ENCODE measurements at places on chromosomes 5 and 9.
A peak's percentile ranks its signal among the peaks of the same experiment; 100 is the strongest.

DNA sequence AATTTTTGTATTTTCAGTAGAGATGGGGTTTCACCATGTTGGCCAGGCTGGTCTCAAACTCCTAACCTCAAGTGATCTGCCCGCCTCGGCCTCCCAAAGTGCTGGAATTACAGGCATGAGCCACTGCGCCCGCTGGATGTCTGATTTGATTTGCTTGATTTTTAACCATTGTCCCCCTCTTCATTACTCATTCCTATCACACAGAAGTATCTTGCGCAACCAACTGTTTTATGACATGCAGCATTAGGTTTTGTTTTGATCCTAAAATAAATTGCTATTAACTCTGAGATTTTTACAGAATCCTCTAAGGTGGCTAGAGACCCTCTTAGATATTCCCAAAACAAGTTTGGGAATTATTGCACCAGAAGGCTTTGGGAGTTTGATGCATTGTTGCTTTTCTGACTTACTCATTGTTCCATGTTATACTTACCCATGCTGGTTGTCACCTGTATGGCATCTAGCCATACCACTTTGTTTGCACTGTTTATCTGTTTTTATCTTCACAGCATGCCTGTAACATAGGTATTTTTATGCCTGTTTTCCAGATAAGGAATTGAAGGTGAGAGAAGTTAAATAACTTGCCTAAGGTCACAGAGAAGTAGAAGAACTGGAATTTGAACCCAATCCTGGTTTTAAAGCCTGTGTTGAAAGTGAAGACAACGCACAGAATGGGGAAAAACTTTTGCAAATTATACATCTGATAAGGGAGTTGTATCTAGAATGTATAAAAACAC, 35.9 kb upstream of the PWWP2A start:
- DNase-seq, result no peak

DNA sequence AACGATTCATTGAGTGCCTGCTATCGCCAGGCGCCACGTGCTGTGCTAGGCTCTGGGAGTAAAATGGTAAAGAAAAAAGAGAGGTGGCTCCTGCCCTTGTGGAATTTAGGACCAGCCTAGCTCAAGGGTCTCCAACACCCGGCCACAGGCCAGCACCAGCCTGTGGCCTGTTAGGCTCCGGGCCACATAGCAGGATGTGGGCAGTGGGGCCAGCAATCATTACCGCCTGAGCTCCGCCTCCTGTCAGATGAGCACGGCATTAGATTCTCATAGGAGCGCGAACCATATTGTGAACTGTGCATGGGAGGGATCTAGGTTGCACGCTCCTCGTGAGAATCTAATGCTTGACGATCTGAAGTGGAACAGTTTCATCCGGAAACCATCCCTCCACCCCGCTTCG, 1.5 kb downstream of the RMRP start:
- DNase-seq, result no peak

DNA sequence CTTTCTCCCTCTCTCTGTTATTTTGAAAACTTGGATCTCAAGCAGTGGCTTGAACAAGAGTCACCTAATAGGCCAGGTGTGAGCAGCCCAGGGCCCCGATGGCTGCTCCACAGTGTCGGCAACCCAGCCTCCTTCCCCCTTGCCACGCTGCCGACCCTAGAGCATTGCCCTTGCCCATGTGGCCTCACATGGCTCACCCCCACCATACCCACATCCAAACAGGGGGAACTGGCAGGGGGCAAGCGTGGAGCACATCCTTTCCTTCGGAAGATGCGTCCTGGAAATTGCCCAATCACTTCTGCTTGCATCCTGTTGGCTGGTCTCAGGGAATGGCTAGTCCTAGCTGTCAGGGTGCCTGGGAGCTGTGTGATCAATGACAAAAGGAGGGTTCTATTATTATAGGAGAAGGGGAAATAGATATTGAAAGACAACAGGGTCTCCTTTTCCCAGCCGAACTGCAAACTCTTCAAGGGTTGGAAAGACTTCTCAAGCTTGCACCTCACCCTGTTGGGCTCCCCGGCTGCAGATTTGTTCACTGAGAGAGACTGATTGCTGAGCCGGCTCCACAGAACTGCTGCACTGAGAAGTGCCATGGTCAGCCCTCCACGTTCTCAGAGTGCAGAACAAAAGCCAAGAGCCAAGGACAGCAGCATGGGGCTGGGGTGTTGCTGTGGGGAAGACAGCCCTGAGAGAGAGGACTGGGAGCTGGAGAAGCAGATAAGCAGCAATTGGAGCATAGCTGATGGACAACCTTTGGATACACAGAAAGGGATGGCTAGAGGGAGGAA, 8.3 kb upstream of the TIFAB start:
- no peak for DNase-seq

DNA sequence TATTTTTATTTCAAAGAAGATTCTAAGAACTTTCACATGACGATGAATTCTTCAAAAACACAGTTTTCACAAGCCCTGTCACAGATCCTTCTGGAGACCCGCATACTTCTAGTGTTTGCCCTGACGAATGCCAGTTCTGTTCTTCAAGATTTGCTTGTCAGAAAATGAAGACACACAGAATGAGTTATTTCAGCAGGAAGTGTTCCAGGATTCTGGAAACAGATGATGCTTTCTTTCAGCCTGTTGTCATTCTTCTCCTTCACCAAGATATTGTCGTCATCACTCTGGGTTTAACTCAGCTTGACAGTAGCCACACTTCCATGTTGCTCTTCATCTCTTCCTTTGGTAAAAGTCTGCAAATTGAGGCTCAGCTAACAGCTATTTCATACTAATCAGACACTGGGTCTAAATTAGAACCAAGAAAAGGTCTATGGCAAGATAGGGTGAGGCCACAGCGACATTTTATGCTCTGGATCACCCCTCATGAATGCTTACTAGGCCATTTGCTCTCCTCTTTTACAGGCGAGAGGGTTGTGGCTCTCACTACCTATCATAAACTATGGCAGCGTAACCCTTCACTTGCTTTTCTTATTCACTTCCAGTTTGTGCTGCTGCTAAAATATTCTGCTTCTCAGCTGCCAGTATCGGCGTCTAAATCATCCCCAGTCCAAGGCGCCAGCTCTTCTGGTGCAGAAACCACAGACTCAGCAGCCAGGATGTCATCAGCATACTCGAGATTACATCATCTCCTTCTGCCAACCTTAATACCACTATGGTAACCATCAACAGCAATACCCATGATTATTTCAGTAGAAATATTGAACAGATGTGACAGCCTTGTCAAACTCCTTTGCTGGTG, 159.6 kb upstream of the TBCA start:
- peak; percentile 41 for DNase-seq

DNA sequence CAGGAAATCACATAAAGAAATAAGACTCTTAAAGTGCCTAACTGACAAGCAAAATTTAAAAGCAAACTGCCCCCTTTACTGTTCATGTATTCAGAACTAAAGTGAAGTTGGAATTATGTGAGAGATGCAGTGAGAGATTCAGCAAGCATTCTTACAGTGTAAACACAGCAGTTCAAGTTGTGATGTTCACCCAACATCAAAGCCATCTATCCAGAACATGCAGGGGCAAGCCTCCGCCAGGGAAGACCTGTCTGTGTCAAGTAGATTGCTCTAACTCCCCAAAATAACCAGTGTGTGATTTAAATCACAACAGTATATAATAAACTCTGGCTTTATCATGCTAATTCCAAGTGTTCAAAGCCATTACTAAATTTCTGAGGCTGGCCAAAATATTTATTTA, 233.3 kb downstream of the BNC2 start:
- no peak for DNase-seq

DNA sequence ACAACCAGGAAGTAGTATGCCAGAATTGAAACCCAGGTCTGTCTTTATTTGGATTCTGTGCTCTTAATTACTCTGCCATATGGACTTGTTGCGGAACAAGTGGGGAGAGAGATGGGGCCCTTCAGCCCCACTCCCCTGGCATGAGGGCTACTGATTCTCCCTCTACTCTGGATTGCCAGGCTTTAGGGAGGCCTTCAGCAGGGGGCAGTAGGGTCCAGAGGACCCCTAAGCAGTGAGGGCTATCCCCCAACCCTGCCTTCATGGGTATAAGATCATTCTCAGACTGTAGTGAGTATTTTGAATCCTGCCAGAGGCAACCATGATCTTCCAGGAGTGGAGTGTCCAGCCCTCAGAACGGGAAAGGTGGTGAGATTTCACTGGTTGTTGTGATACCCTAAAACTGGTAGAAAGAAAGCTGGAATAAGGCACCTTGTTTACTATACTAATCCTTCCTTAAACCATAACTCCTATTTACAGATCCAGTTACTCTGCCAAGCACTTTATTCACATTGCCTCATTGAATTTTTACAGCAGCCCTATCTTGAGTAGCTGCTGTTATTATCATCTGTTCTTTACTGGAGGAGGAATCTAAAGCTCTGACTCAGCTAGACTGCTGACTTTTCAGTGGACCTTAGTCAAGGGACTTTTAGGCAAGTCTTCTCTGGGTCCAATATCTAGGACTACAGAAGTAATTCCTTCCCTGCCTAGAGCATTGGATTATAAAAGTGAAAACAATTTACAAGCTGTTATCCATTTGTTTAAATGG, 31.3 kb upstream of the LARP1 start:
- no peak for DNase-seq

DNA sequence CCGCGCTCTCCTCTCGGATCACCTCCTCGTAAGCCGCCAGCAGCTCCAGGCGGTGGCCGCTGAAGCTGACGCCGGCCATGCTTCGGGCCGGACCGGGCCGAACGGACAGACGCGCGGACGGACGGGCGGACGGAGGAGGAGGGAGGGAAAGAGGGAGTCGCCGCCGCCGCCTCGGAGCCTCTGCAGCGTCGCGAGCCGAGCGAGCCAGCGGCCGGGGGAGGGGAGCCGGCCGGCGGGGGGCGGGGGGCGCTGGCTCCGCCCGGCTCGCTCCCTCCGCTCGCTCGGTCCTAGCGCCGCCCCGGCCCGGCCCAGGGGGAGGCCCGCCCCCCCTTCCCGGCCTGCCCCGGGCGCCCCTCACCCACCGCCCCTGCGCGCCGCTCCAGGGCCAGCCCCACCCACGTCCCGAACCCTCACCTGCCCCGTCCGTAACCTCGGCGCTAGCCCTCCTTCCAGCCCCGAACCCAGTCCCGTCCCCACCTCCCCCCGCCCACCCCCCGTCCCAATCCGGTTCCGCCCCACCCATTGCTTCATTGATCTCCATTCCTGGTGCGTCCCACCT, at the start of gene DBN1:
Gene DBN1 (minus strand): TSS at position 192 of the 559 bp plus-strand sequence. CDS start 113 bp downstream, at position 79.
- no peak for DNase-seq

GRCh38 chr5:177256296-177256695, 47.2 kb downstream of the RAB24 start:
- no peak for DNase-seq

DNA sequence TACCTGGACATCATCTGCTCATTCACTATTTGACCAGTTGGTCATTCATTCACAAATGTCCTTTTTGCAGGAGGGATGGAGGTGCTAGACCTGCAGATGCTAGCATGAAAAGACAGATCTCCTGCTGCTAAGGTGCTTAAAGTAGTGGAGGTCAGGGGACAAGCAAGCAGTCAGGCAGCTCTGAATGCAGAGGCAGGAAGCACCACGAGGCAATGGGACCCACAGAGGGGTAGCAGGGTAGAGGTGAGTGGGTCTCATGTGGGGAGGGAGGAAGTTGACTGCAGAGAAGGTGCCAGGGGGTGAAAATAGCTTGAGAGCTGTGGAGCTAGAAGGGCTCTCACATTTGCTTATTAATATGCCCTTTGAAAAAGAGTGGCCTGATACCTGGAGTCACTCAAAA, 25.2 kb downstream of the FXN start:
- DNase-seq, result no peak

- no peak for DNase-seq
These were observed 188.5 kb upstream of the SNX2 start for GRCh38 chr5:122586351-122586750.

- no peak for DNase-seq
These were observed 11.8 kb downstream of the DEPDC1B start for GRCh38 chr5:60687927-60688720.

GRCh38 chr9:1875921-1876448, 139.2 kb upstream of the SMARCA2 start:
- DNase-seq, result no peak

GRCh38 chr5:52794519-52794918, 6.8 kb downstream of the ITGA1 start:
- DNase-seq, result no peak

DNA sequence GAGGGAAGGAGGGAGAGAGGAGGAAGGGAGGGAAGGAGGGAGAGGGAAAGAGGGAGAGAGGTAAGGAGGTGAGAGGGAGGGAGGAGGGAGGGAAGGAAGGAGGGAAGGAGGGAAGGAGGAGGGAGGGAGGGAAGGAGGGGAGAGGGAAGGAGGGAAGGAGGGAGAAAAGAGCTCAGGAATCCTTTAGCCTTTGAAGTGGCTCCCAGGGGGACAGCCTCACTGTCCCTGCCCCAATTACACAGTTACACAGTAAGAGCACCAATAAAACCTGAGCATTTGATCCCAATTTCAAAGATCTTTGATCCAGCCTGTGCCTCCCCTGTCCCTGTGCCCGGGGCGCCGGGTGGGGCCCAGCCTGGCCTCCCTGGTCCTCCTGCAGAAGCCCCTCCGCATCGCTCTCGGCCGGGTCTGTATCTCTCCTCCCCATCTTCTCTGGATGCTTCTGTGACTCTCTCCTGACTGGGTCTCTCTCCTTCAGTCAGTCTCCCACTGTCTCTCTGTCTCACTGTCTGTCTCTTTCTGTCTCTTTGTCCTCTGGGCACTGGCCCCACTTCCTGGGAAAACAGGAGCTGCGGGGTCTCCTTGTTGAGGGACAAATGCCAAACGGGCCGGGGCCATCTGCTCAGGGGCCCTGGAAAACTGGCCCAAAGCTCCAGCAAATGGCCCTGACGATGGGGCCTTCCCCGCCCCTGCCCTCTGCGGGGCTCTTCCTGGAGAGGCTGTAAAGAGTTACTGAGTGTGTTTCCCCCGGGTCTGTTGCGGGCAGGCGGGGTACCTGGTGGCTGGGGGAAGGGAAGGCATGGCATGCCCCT, 54.2 kb upstream of the EGFL7 start:
- DNase-seq, result no peak

- DNase-seq, result no peak
These were observed 29.6 kb upstream of the MLLT3 start for GRCh38 chr9:20651939-20652338.

DNA sequence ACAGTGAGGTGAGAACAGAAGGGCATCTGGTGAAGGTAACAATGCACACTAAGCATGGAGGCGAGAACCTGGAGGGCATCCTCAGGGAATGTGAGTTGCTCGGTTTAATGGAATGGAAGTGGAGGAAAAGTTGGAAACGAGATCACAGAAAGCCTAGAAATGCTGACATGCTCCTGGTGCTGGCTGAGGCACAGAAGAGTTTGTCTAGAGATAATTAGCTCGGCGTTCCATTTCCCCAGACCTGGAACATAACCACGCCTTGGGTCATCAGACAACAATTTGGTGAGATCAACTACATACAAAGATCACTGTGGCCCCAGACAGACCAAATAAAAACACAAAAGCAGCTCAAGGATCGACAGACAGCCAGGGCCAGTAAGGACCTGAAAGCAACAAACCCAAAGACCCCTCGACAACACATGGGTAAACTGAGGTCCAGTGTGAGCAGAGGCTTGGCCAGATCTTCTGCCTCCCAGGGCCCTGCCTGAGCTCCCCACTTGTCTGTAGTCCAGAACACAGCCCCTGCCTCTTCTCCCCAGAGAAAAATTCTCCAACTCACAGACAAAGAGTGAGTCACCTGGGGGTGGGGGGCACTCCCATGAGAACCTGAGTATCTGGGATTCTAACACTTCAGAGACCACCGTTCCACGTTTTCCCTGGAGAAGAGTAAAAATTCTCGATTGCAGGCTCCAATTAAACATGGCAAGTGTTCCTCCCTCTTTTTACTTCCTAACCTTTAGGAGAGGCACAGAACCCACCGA, 52.5 kb downstream of the SHB start:
- no peak for DNase-seq

All from T-cell (primary cell).